Suprapubic skin (tissue), 4 donors: ENCODE measurements at places on chromosomes 4 and X. TPM values are rescaled to one million over a fixed set of nuclear protein-coding genes. Genes with fewer than 3 reads are reported as not detected.

The GLRA3 gene
- not detected for total RNA-seq

DNA sequence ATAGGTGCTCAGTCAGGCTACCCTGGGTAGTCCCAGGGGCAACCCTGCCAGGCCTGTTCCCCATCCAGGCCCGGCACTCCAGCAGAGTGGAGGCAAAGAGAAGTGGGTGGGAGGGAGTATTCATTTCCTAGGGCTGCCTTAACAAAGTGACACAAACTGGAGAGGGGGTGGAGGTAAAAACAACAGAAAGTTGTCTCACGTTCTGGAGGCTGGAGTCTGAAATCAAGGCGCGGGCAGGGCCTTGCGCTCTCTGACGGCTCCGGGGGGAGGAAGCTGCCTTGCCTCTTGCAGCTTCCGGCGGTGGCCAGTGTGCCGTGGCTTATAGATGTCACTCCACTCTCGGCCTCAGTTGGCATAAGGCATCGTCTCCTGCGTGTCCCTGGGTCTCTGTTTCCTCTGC is 90.8 kb downstream of the DCTD start:
- no peak for DNase-seq

DNA sequence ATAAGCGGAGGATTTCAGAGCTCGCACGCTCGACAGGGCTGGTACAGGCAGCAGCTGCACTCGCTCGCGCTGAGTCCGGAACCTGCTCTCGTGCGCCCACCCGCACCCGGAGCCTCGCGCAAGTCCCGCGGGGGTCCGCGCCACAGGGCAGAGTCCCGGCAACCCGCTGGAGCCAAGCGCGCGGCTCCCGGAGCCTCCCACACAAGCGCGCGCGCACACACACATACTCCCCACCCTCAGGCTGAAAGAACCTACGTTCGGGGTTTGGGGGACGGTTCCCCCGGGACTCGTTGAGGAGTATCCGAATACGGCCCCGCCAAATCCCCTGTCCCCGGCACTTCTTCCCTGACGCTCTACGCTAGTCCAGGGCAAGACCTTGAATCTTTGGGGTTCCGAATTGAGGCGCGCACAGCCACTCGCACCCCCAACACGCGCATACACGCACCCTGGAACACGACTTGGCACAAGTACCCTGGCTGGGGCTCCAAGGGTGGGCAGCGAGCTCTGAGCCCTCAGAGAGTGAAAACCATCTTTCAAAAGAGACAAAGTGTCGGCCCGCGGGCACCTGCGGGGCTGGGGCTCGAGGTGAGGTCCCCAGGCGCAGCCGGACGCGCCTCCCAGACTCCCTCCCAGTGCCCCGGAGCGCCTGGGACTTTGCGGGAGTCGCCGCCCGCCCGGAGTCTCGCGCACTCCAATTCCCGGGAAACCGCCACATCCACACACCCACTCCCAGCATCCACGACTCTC is 952 bp downstream of the ANOS1 start:
- no peak for DNase-seq

The ARHGAP10 gene
- total RNA-seq: 59.0 TPM

- no peak for DNase-seq
Measured at GRCh38 chrX:119734897-119735339, 23.5 kb upstream of the SOWAHD start.

DNA sequence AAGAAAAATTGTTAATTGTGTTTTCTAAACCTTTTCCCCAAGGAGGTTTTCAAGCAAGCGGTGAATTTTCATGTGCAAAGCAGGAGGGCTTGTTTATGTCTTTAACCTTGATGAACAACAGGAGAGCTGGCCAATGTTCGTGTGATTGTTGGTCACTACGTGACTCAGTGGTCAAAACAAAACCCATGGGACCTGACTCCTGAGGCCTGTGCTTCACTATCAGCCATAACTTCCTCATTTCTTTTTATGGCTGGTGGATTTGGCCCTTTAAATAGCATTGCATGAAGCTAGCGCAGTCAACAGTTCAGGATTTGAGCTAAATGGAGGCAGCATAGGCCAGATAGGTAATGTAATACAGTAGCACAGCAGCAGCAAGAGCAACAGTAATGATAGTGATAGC is 80.5 kb downstream of the MID1IP1 start:
- DNase-seq: no peak

- DNase-seq: no peak
Measured at GRCh38 chr4:17492058-17492741, 19.7 kb downstream of the QDPR start.

DNA sequence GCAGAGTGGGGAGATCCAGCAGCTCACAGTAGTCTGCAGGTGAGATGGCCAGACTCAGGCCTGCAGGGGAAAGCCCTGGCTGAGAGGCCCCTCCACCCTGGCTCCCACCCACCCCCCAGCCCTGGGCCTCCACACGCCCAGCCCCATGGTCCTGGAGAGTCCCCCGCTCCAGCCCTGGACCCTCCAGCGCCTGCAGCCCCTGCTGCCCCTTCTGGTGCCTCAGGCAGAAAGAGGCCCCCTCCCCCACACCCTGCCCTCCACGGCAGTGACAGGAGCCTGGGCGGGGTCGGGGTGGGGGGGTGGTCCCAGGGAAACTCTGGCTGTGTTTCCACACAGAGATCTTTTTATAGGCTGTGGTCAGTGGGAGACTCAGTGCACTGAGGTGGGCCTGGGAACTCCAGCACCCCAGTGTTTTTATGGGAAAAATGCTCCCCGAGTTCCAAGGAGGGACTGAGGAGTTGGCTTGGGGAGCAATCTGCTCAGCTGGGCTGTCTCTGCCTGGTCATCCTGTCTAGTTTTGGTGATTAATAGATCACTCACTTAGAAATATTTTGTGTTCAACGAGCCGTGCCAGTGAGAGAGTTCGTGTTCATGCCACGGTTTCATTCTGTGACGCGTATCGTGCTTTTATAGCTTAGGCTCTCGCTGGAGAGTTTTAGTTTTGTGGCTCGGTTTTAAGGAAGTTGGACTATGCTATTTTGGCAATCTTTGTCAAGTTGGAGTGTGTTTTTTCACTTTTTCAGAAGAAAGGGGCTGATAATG is 53.1 kb upstream of the HGFAC start:
- DNase-seq: no peak

GRCh38 chrX:8668813-8669212 is 63.1 kb downstream of the ANOS1 start:
- no peak for DNase-seq

The MAGEA10 gene
- total RNA-seq: not detected

DNA sequence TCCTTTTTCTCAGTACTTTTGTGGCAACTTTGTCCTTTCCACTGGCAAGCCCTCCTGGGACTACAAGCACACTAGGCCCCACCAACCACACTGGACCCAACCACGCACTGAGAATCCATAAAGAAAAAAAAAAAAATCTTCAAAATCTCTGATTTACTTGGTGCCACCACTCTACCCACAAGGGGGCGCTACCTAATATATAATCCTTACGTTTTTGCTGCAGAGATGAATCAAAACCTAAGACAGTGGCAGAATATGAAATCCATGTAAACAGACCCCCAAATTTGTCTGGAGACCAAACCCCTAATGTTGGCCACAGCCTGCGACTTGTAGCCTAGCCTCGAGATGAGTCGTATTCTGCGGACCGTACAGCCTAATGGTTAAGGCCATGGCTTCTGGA is 63.5 kb upstream of the ARHGAP36 start:
- no peak for DNase-seq

The ZNF157 gene
- 0.18 TPM for total RNA-seq

DNA sequence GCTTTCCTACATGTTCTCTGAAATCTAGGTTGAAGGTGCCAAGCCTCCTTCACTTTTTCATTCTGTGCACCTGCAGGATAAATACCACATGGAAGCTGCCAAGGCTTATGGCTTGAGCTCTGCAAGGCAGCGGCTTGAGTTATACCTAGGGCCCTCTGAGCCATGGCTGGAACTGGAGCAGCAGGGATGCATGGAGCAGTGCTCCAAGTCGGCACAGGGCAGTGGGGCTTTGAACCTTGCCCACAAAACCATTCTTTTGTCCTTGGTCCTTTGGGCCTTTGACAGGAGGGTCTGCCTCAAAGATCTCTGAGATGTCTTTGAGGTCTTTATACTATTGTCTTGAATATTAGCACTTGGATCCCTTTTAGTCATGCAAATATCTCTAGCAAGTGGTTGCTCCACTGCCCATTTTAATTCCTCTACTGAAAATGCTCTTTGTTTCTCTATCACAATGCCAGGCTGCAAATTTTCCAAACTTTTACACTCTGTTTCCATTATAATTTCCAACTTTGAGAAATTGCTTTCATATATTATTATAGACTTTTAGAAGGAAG is 536.2 kb upstream of the KLHL4 start:
- DNase-seq: no peak

The CFAP99 gene
- not detected for total RNA-seq

- peak; percentile 74 for DNase-seq
Measured at GRCh38 chr4:8314691-8315255, 45.2 kb downstream of the HTRA3 start.

DNA sequence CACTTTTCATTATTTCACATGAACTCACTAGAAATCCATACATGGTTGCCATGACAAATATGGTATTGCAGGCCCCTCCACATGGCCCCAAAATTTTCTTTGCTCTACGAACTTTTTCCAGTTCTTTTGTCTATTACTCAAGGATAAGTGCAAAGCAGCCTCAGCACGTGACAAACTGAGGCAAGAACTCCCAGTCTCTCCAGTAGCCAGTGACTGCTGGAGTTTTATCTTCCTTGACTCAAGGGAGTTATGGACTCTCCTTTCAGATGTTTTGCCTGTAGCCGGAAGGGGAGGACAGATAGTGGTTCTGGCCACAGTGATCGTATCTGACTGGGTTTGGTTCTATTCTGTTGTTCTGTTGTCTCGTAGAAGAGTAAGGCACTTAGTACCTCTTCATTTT is 105.5 kb downstream of the ARHGAP24 start:
- DNase-seq: no peak

DNA sequence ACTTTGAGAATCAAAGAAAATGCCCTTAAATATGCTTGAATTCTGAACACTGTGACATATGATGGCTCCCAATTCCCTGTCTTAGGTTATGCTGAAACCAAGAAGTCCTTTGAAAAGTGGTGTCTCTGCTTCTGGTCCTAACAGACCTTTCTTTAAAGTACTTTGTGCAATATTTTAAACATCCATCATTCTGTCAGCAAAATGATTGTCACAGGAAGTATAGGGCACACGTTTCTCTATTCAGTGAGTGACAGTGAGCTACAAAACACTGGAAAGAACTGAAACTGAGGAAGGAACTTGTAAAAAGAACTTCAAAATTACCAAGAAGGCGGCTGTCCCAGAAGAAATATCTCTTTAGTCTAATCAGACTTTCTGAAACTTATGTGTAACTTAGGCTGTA is 12.2 kb upstream of the NUP54 start:
- DNase-seq: no peak

The NLGN3 gene
- total RNA-seq: 0.64 TPM

DNA sequence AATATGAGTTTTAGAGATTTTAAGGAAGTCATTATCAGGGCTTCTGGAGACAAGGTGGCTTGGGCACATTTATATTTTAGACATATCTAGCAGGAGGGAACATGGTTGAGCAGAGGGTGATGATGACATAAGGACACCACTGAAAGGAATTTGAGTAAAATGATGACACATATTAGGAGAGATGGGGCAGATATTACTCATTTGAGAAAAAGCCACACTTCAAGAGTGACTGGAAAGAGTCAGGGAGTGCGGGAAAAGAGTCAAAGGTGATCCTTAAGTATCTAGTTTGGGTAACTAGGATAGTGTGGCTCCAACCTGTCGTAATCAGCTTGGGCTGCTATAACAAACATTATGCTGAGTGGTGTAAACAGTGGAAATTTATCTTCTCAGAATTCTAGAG is 377.7 kb downstream of the PACRGL start:
- no peak for DNase-seq

DNA sequence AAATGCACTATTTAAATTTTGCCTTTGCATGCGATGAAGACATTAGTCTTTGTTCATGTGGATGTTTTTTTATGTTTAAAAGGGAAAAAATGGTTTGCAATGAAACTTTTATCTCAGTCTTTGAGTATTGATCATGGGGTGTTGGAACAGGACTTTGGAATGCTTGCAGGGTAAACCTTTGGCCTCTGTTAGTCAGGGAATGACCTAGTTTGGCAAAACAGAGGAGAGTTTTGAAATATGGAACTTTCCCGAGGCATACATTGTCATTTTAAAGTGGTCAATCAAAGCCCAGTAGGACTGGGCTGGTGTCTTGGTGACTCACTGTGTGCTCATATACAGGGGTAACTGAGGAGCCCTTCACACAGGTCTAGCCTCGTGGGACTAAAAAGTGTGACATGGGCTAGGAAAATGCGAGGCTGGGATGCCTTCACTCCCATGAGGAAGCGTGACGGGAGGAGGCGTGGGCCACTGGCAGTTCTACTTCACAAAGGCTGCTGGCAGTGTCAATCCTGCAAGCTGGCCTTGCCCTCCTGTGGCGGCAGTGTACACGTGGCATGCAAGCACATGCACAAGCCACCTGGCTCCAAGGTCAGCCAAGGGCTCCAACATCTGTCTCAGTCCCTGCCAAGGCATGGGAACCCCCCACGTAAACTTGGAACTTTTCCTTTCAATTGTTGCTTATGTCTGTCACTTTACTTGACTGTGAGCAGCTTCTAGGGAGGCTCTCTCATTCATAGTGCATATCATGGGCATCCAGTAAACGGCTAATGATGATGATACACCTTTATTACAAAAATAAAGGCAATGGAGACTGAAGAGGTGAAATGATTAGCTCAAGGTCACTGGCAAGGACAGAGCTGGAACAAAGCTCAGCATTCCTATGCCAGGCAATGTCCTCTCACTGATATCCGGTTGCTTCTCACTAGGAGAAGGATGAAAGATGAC is 5.2 kb upstream of the F11 start:
- DNase-seq: no peak

GRCh38 chr4:4656977-4657376 is 115.1 kb upstream of the STX18 start:
- DNase-seq: no peak

DNA sequence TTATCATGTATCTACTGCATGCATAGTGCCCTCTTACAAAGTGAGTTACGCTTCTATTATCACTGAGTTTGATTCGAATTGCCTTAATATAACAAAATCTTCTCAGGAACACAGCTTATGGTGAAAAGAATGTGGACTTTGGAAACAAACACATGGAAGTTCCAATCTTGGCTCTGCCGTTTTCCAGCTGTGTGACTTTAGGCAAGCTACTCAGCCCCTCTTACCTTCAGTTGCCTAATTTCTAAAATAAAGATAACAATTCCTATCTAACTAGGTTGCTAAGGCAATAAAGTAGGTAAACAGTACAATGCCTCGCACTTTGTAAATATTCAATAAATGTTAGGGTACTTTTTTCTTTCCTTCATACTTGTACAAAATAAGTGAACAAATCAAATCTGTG is 104.0 kb upstream of the GRIA3 start:
- DNase-seq: no peak

DNA sequence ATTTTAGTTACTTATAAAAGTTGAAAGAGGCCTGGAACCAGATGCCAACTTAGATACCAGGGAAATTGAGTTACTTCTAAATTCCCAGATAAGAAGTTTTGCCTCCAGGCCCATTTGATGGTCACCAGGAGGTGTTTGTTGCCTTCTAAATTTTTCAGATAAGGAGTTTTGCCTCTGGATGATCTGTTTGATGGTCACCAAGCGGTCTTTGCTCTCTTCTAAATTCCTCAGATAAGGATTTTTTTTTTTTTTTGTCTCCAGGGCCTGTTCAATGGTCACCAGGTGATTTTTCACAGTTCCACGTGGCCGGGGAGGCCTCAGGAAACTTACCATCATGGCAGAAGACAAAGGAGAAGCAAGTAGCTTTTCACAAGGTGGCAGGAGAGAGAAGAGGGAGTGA is 66.5 kb downstream of the FAM9B start:
- DNase-seq: no peak
